ENCODE measurements at places on chromosomes 13 and 19. TPM values are rescaled to one million over a fixed set of nuclear protein-coding genes. Genes with fewer than 3 reads are reported as not detected.

GRCh38 chr19:38837656-38838121 lies 6.1 kb upstream of the ECH1 start:
- DNase-seq = no peak

- no peak for DNase-seq
These were observed 14.7 kb downstream of the GARRE1 start for GRCh38 chr19:34269081-34269480.

Gene FOSB
- total RNA-seq = 1,925 TPM

Gene CAMSAP3
- total RNA-seq = 0.16 TPM

Gene RFXAP
- 12.4 TPM for total RNA-seq

Data from naive thymus-derived CD4-positive, alpha-beta T cell (primary cell).